Stimulated activated CD4-positive, alpha-beta T cell treated with anti-CD3 and anti-CD28 coated beads, Interleukin-2, amount 100 ng/mL, for 24 hours (primary cell): ENCODE measurements at places on chromosomes 6 and 20.
A peak's percentile ranks its signal among the peaks of the same experiment; 100 is the strongest.

- DNase-seq: no peak
These were observed 23.2 kb upstream of the TXNDC5 start for GRCh38 chr6:7933794-7934193.

- DNase-seq: no peak
These were observed 126.1 kb upstream of the STXBP5 start for GRCh38 chr6:147078106-147078505.

- no peak for DNase-seq
These were observed 6.5 kb upstream of the NCOA6 start for GRCh38 chr20:34831936-34832335.

DNA sequence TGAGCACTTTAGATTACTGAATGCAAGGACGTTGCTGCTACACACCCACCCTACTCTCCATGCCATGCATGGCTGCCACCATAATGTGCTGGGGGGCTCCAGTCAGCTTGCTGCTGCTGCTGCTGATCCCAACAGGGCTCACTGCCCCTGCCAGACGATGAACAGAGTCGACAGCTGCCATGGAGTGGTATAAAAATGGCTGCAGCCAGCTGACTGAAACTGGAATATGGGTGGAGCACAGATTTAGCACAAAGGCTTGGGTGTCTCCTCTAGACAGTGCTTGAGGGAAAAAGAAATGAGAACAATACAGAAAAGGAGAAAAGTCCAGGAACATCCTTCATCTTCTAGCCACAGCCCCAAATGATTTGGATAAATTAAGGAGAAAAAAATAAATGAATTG, 150.7 kb downstream of the PDSS2 start:
- no peak for DNase-seq

GRCh38 chr6:31877125-31877650, 1.6 kb downstream of the SLC44A4 start:
- DNase-seq: no peak

- no peak for DNase-seq
These were observed 72.4 kb downstream of the FYN start for GRCh38 chr6:111800821-111801220.

DNA sequence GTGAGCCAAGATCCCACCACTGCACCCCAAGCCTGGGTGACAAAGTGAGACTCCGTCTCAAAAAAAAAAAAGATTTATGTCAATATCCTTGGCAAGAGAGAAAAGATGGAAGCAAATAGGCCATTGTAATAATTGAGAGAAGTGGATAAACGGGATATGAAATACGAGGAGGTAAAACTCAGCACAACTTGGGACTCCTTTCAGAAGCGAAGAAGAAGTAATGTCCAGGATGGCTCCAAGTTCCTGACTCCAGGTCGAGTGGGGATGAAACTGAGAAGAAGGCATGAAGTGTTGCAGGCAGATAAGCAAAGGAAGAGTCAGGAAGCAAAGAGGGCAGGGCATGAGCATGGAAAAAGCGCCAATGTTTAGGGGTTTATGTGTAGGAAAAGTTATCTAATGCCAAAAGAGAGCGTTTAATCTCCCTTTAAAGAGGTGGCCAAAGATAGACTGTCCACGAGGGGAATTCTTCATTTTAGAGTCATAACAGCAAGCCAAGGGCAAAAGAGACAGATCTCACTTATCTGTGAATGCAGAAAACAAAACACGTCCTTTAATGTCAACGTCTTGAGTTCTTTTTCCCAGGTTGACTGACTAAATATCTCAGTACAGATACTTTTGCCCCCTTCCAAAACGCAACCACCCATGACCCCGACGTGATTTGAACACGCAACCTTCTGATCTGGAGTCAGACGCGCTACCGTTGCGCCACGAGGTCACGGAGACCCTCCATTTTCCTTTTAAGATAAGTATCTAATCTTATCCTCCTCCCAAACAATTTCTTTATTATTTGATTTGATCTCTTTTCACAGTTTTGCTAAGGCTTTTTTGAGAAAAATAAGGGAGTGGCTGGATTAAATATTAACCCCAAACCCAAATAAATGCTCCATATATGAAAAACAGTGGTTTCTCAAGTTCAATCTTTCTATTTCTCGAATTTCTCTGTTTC, 46.3 kb upstream of the BTN3A2 start:
- DNase-seq: no peak

DNA sequence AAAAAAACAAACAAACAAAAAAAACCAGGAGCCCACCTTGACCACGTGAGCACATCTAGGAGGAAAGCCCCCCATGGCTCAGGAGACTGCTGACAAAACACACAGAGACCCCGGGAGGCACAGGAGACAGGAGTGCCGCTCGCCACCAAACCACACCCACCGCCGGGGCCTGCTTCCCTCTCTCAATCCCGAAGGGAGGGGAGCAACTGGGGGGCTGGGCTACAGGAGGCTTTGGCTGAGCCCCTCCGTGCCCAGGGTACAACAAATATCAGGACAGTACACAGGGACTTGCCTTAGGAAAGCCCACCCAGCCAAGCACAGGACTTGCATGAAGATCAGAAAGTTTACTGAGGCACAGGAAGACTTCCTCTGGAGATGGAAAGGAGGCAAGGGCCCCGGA, 102.5 kb downstream of the TAF4 start:
- DNase-seq: no peak

GRCh38 chr6:5333658-5334057, 72.3 kb downstream of the FARS2 start:
- no peak for DNase-seq

- DNase-seq: no peak
These were observed 75.8 kb downstream of the SMLR1 start for GRCh38 chr6:130903007-130903406.

DNA sequence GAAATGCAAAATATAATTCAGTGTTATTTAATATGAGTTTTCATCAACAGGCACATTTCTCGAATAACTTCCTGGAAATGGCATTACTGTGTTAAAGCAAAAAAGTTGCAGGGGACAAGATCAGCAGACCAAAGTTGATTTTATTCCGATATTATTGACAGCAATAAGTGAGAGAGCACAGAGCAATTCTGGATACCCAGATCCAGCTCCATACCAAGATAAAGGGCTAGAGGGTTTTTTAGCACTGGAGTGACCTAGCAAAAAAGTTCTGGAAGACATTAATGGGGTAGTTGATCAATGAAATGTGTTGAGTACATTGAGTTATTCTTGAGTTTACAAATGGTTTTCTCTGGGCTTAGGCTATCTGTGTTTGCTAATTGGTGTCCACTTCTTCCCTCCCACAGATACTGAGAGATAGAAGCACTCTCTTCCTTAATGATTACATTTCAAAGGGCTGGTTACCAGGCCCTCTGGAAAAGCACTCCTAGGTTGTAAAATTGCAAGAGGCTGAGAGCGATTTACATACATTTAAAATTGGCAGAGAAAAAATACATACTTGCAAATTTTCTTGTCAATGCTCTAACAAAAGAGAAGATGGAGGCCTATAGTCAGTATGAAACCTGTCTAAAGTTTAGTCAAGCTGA, 47.0 kb upstream of the MANEA start:
- DNase-seq: no peak

DNA sequence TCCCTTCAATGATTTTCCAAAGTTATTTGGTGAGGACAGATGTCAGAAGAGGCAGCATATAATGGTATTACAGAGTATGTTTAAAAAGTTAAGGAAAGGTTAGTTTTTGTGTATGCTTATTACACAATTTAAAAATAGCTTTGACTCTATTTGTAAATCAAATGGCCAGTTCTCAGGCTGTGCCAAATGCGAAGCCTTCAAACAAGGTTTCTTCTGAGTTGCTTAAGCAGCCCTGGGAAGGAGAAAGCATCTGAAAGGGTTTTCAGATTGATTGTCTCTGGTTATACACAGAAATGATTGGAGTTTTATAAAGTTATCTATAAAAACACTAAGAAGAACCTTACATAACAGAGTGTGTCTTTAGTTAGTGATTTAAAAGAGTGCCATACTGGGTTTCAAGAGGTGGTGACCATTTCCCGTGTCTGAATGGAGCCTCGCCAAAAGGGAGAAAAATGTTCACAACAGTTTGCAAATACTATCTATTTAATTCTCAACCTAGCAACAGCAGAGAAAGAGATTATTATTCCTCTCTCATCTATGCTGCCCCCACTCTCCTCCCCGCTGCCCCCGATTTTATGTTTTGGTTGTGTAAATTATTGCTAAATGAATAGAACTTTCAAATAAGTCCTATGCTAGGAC, 16.7 kb downstream of the CD109 start:
- no peak for DNase-seq

DNA sequence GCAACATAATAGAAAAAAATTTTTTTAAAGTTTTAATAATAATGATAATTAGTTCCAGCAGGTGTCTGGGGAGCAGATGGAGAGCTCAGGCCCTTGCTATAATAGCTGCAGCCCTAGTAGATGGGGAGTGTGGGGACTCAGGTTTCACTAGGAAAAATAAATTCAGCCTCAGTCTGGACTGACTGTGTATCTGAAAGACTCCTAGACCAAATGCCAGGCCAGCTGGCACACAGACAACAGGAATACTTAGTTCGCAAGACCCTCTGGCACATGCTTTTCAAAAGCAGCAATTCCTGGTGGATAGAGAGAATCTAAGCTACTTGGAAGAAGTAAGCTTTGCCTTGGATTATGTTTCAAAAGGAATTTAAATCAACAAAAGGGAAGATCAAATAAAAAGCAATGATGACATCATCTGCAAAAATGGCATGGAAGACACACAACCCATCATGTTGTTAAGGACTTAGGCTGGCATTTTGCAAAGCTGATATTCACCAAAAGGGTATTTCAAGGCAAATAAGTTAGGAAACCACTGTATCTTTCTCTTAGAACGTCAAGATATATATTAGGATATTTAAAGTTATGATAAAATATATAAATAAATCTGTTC, 107.8 kb downstream of the RNGTT start:
- no peak for DNase-seq

- DNase-seq: no peak
These were observed 34.4 kb downstream of the CDH26 start for GRCh38 chr20:59992526-59993084.

- peak; percentile 17 for DNase-seq
These were observed 1.8 kb downstream of the ENTPD6 start for GRCh38 chr20:25197183-25197869.

DNA sequence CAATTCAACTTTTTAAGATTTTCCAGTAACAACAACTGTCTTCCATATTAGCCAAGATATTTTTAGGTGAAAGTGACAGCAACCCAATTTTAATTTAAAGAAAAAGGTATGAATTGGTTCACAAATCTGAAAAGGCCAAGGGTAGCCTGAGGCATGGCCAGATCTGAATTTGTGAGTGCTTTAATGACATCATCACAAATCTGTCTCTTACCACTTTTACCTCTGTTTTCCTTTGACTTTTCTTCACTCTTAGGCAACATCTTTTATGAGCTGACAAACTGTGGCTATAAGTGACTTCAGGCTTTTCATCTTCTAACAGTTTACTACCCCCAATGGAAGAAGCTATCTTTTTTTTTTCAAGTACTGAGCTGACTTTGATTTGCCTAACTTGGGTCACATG, 44.5 kb upstream of the PKIB start:
- DNase-seq: no peak
